Fibroblast of the aortic adventitia (primary cell): ENCODE measurements at places on chromosomes 16 and 17. TPM values are rescaled to one million over a fixed set of nuclear protein-coding genes. Genes with fewer than 3 reads are reported as not detected.

- DNase-seq, result no peak
Observed at GRCh38 chr17:82126556-82127314, 28.7 kb upstream of the FASN start.

GRCh38 chr16:4006397-4006999, 109.7 kb downstream of the ADCY9 start:
- no peak for DNase-seq

GRCh38 chr17:77178050-77178449, 37.3 kb downstream of the SEC14L1 start:
- no peak for DNase-seq

- no peak for DNase-seq
Observed at GRCh38 chr16:3732171-3732570, 14.8 kb upstream of the TRAP1 start.

- no peak for DNase-seq
Observed at GRCh38 chr16:78654929-78655328, 555.5 kb downstream of the WWOX start.

DNA sequence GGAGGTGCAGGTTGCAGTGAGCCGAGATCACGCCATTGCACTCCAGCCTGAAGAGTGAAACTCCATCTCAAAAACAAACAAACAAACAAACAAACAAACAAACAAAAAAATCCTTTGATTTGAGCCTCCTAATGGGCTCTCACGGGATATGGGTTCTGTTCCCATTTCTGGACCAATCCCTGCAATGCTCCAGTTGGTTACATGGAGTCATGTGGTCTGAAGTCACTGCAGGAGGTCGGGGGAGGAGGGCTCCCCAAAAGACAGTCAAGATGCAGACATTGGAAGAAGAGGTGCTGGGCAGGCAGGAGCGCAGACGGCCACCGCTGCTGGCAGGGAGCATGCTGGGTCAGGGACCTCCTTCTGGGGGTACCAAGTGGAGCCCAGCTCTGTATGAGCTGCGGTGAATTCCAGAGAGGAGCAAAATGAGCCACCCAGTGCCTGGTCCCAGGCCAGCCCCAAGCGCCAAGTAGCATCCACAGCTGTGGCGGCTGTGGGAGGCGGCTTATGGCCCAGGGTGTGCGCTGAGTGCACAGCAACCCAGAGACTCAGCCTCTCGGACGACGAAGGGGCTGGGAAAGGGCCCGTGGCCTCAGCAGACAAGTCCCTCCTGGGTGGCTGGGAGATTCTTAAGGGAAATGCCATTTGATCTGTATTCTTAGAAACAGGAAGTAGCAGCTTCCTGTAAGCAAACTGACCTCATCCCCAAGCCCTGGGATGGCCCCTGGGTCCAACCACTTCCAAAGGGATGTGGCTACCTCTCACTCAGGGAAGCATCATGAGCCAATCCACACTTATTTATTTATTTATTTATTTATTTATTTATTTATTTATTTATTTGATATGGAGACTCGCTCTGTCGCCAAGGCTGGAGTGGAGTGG, 19.6 kb upstream of the ATP2A3 start:
- peak; percentile 30 for DNase-seq

DNA sequence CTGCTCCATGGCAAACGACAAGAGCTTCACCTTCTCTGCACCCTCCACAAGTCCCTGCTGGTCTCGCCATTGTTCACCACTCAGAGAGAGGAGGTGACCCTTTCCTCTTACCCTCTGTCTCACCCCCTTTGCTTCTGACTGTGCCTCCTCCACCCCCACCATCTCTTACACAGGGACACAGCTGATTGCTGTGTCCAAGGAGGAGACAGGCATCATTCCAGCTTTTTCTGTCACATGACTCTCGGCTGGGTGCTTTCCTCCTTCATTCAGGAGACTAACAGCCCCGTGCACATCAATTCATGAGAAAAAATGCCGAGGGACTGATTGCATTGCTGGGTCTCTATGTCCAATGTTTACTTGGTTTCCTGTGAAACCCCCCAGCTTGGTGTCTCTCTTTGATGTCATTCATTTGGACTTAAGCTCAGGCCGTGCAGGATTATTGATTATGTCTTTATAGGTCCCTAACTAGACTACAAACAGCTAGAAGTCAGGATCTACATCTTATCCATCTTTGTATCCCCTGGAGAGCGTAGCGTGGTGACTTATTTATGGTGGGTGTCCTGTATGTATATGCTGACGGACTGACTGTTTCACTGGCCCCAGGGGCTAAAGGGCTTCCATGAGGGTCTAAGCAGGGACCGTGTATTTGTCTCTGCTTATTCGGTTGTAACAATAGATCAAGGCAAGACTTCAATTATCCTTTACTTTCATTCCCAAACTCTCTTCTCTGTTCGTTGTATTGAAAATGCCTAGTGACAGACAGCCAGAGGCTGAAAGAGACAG, 82.2 kb upstream of the CDH13 start:
- DNase-seq, result no peak

DNA sequence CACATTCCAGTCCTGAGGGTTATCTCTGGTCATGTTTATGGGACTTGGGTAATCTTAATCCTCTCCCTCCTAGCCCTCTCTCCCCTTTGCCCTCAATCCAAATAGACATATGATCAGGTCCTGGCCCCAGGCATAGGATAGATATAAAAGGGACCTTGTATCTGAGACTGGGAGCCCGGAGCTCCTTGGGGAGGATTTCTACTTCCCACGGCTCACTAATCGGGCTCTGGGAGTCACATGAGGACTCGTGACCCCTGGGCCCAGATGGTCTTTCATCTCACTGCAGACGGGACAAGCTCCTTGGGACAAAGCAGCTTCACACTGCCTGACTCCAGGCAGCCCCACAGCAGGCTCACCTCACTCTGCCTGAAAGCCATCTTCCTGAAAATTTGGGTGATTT, 57.8 kb upstream of the LYRM9 start:
- DNase-seq, result no peak

DNA sequence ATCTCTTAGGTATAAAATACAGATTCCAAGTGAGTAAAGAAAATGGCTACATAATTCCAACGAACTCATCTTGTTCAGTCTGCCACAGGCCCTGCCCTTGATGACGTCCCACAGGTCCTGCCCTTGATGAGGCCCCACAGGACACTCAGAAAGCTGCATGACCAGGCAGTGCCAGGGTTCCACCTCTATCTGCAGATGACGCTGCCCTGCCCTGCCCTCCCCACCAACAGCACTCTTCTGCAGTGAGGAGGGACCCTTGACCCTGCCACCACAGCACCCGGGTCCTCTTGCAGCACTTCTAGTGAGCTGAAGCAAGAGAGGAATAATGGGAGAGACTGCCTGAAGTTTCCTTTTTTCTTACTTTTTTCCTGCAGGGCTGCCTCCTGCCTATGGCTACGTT, 118.4 kb downstream of the VPS53 start:
- no peak for DNase-seq

Gene PPL
- total RNA-seq, result 53.9 and 57.9 TPM in 2 replicates

Gene MSLN
- total RNA-seq, result not detected in 2 replicates

Gene LAT
- 1.1 and 1.9 TPM in 2 replicates for total RNA-seq

Gene AATK
- 0.16 and 0.18 TPM in 2 replicates for total RNA-seq

Gene WSCD1
- total RNA-seq, result 0.16 and 0.18 TPM in 2 replicates

Gene KRT9
- total RNA-seq, result not detected in 2 replicates

Gene NEUROD2
- total RNA-seq, result not detected in 2 replicates

Gene PRAC2
- not detected in 2 replicates for total RNA-seq
